Activated CD4-positive, alpha-beta T cell treated with anti-CD3 and anti-CD28 coated beads for 1 hour (primary cell): ENCODE measurements at places on chromosomes 2 and 18.
A peak's percentile ranks its signal among the peaks of the same experiment; 100 is the strongest.

- no peak for DNase-seq
Measured at GRCh38 chr18:245282-245847, 22.5 kb downstream of the THOC1 start.

- no peak for DNase-seq
Measured at GRCh38 chr2:72289283-72289682, 141.6 kb upstream of the CYP26B1 start.

- DNase-seq, result no peak
Measured at GRCh38 chr2:162037028-162037795, 36.8 kb downstream of the DPP4 start.

DNA sequence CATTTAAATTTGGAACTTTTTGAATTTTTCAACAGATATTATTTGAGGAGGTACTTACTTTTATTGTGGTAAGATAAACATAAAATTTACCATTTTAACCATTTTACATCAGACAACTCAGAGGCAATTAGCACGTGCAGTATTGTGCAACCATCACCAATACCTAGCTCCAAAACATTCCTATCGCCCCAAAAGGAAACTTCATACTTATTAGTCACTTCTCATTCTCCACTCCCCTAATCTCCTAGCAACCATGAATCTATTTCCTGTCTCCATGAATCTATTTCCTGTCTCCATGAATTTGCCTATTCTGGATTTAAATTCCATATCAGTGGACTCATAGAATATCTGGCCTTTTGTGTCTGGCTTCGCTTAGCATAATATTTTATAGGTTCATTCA is 69.9 kb upstream of the FAM136A start:
- DNase-seq, result no peak

DNA sequence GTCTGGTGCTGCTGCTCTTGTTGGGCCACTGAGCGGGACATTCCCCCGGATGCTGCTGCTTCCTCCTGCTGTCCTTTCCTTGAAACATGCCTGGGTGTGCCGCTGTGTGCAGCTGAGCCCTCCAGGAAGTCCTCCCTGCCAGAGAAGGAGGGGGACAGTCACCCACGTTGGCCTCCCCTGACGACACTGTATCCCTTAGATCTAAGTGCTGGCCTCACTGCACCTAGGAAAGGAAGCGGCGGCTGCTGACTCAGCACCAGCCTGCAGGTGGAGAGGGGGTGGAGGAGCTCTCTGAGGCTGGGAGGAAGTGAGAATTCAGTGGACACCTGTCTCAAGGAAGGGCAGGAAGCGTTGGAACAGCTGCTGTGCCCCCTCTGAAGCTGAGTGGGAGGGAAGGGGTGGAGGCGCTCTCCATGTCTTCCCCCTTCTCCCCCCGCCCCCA is 239.8 kb downstream of the HAUS1 start:
- peak; percentile 13 for DNase-seq

GRCh38 chr2:39497082-39497801 is 60.2 kb upstream of the MAP4K3 start:
- DNase-seq, result no peak

- no peak for DNase-seq
Measured at GRCh38 chr2:239337122-239337876, 63.5 kb downstream of the HDAC4 start.

DNA sequence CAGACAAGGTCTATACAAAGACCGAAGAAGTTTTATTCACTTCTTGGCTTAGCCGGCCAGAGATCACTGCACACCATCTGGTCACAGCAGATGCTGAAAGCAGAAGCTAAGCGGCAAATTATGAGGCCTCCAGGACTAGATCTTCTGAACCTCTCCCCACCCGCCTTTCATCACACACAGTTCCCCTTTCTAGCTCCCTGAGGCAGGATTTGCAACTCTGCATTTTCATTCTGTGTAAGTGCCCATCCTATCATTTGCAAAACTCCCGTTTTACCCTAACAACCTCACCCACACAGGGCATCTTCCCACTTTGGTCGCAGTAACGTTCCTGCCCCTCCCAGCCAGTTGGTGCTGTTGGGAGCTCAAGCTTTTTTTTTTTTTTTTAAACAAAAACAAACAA is 3.1 kb upstream of the MOB1A start:
- no peak for DNase-seq

DNA sequence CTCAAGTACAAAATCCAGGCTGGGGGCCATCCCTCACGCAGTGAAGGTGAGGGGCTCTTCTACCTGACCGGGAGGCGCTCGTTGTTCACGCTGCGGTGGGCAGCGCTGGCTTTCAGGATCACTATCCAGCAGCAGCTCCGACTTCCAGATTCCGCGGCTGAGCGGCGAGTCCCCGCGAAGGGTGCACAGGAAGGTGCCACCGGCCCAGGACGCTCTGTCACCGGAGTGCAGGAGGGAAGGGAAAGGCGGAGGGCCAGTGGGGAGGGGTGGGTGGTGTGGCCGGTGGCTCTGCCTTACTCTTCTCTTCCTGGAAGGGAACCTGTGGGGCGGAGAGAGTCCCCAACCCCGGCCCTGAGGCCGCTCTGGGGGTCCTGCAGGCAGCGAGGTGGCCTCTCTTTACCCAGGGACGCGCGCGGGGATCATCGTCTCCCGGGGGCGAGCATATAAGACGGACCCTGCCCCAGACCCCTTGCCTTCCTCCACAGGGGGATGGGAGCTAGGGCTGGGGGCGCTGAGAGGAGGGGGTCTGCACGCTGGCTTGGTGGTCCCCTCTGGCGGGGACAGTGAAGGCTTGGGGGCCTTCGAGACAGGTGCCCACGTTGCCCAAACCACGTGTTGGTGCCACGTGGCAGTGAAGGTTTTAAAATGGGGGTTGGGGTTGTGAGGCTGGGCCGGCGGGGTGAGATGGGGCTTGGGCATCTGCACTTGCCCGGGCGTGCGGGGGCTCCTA is 26.9 kb upstream of the HS6ST1 start:
- no peak for DNase-seq

DNA sequence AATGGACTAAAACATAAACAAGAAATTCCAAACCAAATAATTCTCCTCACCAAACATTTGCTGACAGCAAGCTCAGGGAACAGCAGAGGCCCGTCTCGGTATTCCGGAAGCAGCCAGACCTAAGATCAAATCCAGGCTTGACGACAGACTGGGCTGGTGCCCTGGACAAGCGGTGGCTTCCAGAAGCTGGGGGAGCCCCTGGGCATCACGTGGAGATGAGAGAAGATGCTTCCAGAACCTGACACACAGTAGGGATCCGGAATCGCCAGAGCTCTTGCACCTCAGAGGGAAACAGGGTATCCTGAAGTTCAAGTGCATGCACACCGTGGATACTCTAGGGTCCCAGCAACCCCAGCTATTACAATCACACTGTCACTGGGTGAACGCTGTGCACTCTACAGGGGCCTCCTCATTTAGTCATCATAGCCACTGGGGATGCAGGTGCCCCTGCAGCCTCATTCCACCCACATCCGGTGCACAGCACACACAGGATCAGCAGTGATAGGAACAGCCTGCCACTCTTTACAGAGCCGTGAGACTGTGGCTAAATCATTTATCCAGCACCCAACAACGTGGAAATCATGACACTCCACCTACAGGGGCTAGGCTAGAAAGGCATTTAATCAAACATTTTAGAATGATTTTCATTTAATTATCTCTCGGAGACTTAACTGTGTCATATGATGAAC is 102.6 kb downstream of the HDAC4 start:
- peak; percentile 65 for DNase-seq

DNA sequence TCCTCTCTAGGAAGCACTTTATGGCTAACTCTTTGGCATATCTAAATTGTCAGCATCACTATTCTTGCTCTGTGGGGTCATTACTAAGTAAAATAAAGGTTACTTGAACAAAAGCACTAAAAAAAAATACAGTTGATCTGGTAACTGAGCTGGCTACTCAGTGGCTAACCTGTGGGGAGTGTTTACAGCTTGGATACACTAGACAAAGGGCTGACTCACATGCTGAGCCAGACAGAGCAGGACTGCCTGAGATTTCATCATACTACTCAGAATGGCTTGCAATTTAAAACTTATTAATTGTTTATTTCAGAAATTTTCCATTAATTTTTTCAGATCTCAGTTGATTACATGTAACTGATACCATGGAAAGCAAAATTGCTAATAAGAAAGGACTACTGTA is 1690.4 kb upstream of the SLC39A10 start:
- DNase-seq, result no peak

GRCh38 chr2:48589170-48589767 is 28.4 kb upstream of the GTF2A1L start:
- DNase-seq, result no peak

- DNase-seq, result no peak
Measured at GRCh38 chr2:2472881-2473280, 141.8 kb upstream of the MYT1L start.

- no peak for DNase-seq
Measured at GRCh38 chr18:4403836-4404235, 51.3 kb downstream of the DLGAP1 start.

GRCh38 chr2:102473631-102474030 is 605 bp downstream of the SLC9A4 start:
- no peak for DNase-seq

- DNase-seq, result no peak
Measured at GRCh38 chr2:221518935-221519625, 53.0 kb downstream of the EPHA4 start.

DNA sequence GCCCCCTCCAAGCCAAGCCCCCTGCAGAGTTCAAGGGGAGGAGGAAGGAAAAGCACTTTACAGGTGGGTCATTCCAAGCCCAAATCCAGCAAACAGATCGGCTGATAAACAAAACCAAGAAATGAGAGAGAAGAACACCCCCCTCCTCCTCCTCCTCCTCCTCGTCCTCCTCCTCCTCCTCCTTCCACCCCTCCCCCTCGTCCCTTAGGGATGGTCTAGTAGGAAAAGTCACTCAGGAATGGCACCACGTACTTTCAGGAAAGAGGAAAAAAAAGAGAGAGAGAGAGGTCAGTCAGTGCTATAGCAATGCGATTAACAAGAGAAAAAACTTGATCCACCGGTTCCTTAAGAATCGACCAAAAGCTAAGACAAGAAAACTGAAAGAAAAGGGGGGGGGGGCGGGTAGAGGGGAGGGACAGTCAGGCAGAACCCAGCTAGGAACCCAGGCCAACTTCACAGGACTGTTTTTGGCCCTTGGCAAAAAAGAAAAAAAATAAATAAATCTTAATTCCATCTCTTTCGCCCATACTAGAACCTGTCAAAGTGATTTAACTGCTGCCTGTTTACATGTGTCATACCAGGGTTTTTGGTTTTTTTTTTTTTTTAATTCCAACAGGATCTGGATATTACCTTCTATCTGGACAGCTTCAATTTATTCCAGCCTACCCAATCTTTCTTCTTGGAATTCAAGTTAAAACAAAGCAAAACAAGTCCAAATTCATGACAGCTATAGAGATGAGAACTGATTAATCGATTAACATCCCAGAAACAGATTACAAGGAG is 906 bp downstream of the IKZF2 start:
- DNase-seq, result no peak

DNA sequence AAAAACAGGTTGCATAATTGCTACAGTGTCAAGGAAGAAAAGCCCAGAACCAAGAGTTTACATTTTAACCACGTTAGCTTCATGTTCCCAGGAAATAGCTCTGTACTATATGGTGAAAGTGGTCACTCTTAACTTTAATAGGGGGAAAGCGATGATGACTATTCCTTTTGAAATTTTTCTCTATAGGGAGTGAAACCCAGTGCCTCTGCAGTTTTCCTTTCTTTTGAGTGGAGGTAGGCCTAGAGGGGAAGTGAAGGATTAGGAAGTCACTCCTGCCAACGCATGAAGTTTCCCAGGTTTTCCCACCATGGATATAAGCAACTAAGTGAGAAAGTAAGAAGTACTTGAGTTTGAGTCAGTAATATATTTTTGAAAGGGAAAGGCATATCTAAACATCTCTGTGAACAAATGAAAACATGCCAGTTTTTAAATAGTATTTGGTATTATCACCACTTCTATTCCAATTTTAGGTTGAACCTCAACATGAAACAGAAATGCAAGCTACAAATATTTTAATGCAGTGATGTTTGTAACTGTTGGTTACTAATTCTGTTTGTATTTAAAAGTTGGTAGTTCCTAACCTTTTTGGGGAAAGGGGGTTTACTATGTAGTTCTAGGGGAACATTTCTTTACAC is 91.9 kb downstream of the VRK2 start:
- DNase-seq, result no peak

- no peak for DNase-seq
Measured at GRCh38 chr2:67792681-67793091, 270.1 kb downstream of the C1D start.

DNA sequence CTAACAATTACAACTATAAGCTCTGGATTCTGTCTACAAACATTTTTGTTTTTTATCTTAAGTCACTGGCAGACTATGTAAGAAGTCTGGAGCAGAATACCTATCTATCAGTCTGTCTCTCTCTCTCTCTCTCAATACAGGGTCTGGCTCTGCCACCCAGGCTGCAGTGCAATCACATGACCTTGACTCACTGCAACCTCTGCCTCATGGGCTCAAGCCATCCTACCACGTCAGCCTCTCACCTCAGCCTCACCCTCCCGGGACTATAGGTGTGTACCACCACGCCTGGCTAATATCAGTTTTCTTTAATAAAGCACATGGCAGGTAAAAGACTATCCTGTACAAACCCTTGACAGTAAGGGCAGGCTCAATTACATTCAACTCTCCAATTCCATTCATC is 96.9 kb downstream of the OSBPL1A start:
- DNase-seq, result no peak

GRCh38 chr18:46294318-46294717 is 190.1 kb downstream of the HAUS1 start:
- DNase-seq, result no peak
